ENCODE measurements at places on chromosomes 16 and 17.

DNA sequence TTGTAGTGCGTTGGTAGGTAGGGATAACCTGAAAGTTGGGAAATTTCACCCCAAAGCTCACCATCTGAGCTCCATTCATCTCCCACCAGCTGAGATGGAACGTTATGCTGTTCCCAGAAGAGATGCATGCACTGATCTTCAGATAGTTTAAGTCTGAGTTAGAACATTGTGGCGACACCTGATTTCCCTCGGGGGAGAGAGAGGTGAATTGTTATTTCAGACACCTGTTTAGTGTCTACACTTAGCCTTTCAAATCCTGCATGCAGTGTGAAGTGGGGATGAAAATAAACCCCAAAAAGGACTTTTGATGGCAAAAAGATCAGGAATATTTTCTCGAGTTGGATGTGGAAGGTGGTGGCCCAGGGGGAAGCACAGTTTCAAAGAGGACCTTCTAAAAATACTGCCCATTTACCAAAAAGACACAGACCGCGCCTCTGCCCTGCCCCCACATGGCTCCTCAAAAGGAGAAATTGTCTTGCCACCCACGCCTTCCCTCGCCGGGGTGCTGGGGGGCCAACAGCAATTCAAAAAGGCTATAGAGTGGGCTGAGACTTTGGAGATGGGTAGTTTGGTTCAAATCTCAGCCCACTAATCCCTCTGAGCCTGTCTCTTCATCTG lies 11.4 kb downstream of the CIITA start:
- no peak for DNase-seq

DNA sequence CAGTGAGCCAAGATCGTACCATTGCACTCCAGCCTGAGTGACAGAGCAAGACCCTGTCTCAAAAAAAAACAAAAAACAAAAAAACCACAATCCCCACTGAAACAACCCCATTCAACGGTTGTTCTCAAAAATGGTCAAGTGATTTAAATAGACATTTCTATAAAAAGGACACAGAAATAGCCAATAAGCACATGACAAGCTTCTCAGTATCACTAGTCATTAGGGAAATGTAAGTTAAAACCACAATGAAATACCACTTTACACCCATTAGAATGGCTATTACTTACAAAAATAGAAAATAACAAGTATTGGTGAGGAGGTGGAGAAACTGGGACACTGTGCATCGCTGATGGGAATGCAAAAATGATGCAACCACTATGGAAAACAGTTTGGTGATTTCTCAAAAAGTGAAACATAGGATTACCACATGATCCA lies 26.6 kb upstream of the MYLK3 start:
- DNase-seq: no peak

DNA sequence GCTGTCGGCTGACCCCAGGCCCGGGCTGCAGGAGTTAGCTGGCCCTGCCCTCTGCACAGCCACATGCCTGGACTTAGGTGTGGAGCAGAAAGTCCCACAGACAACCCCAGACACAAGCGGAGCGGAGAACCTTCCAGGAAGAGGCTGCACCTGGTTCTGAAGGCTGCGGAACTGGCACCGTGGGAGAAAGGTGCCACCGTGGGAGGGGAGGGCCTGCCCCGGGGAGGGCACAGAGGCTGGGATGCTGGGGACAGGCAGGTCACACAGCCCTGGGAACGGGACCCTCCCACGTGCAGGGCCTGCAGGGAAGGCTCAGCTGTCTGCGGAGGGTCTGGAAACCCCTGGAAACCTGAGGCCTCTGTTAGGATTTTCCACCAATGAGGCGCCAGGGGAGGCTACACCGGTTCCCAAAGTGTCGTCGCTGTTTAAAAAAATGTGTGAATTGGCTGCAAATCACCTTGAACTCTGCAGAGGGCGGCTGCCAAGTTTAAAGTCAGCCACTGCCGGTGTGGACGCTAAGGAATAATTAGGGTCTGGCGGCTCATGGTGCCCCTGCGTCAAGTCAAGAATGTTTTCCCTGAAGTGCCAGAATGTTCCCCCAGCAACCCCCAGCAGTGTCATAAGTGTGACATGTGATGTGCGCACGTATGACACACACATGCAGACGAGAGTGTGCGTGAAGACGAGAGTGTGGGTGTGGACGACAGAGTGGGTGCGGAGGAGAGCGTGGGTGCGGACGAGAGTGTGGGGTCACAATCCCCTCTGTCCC lies 50.9 kb upstream of the PABPN1L start:
- DNase-seq: no peak

GRCh38 chr17:68310152-68310551 lies 18.9 kb downstream of the ARSG start:
- DNase-seq: no peak

GRCh38 chr16:20624882-20625807 lies 49.0 kb upstream of the ACSM2B start:
- DNase-seq: no peak

DNA sequence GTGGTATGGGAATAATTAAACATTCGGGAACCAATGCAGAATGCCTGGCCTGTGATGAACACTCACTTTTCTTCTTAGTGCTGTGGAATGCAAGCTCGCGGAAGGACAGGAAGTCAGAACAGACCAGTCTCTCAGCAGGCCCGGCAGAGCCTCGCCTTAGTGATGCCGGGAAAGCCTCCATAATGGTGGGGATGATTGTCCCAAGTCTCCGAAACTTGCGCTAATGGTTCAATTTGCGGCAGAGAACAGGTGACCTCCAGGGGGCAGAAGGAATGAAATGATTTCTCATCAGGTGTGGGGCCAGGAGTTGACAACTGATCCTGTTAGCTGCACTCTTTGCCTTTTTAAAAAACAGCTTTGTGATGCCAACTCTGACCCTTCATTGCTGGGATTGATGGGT lies 170.6 kb downstream of the GSG1L start:
- no peak for DNase-seq

GRCh38 chr16:67528222-67528869 lies at the start of gene RIPOR1:
Gene RIPOR1, plus strand, starts transcription at chr16:67528829. Its CDS starts 9,618 bp downstream, at chr16:67538447.
- peak; percentile 75 for DNase-seq

GRCh38 chr17:7807206-7807605 lies 26.8 kb upstream of the KDM6B start:
- no peak for DNase-seq

GRCh38 chr17:22490399-22490798 lies 798.1 kb downstream of the KCNJ18 start:
- DNase-seq: no peak

- DNase-seq: no peak
These were observed 133.4 kb downstream of the SPACA3 start for GRCh38 chr17:33124871-33125551.

DNA sequence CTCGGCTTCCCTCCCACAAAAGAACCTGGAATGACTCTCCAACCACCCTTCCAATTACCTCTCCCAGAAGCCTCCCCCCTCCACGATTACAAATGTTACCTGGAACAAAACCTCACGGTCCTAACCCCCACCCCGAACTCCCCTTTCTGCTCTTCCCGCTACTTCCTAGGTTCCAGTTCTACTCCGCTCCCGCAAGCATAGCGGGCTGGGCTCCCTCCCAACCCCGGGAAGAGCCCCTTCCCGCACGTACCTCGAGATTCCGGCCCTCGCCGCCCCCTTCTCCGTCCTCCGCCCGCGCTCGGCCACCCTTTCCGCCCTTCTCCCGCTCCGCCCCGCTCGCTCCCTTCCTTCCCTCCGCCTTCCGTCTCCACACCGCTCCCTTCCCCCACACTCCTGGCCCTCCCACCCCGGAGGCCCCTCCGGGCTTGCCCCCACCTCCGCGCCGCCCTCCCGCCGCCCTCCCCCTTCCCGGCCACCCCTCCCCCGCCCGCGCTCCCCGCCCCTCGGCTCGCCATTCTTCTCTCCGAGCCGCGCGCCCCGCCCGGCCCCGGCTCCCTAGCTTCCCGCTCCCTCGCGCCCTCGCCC lies 457 bp downstream of the CHTF8 start:
- DNase-seq: peak; percentile 92

GRCh38 chr17:64706224-64707049 lies 44.3 kb upstream of the SMURF2 start:
- no peak for DNase-seq

- peak; percentile 78 for DNase-seq
These were observed 1.4 kb downstream of the NFAT5 start for GRCh38 chr16:69566981-69567680.

DNA sequence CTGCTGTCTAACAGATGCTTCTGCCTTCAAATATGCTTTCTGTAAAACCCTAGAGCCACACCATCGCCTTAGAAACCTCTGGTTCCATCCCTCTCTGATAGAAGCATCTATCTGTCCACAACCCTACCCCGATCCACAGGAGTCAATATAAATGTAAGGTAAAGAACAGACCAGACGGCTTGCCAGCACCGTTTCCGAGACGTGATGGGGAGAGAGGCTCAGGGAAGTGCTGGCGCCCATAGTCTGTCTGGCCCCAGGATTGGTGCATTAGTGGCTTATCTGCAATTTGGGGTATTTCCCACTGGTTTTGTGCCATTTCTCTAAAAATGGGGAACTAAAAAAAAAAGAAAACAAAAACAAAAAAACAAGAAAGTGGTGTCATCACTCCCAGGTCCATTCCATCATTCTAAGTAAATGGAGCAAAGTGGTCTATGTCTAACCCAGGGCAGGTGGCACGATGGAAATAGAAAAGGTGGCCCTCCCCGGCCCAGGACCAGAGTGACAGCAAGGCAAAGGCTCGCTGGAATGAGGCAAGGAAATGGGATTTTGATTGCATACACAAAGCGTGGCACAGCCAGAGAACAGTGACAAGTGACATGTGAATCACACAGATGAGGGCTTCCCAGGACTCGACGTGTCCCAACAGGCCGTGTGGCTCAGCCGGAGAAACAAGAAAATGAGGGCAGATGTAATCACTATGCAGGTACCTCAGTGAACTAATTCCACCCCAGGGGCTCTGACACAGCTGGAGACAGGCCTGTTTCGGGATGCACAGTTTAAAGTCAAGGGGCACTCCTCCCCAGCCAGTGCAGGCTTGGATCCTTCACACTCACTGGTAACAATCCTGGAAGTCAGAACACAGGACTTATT lies 125.6 kb downstream of the GAS7 start:
- peak; percentile 74 for DNase-seq

- no peak for DNase-seq
These were observed 7.3 kb downstream of the CANT1 start for GRCh38 chr17:79002291-79002690.

- DNase-seq: no peak
These were observed 309.2 kb downstream of the MAP2K6 start for GRCh38 chr17:69723741-69724140.

- DNase-seq: no peak
These were observed 796 bp downstream of the NT5M start for GRCh38 chr17:17303847-17304490.

GRCh38 chr17:20116683-20117309 lies 107.6 kb downstream of the SPECC1 start:
- peak; percentile 90 for DNase-seq

- DNase-seq: no peak
These were observed 186.2 kb downstream of the IRF8 start for GRCh38 chr16:86085161-86085611.

GRCh38 chr16:2784358-2785100 lies 2.8 kb downstream of the PRSS33 start:
- no peak for DNase-seq

DNA sequence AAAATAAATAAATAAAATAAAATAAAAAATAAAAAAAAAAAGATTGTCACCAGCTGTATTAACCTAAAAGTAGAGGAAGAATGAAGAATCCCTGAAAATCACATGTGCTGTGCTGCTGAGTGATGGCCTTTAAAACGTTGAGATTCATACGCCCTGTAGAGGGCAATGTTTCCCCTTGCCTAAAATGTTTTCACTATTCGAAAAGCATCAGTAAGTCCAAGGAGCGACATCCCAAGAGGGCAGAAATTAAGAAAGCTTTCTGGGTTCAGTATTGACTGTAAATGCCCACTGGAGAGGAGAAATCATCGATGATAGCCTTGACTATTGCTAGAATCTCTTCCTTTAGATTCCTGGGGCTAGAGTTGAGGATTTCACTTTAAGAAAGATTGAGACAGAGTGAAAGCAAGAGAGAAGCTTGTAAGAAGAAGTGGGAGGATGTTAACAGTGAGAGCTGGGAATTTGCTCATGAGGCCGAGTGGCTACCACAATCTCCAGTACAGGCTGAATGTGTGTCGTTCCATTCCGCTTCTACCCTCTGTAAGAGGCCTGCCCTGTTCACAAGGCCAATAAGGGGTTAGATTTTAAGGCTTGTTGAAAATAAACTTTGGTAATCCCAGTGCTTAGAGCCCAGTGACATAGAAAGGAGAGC lies 170.8 kb upstream of the FAM20A start:
- peak; percentile 78 for DNase-seq

All from eye (tissue), 1 donor.